ENCODE measurements at places on chromosomes 7 and 10.

- H3K4me1 ChIP-seq, result peaks cover 3% of the 10 kb centered on the region
- no peak for DNase-seq
- H3K36me3 ChIP-seq, result no peaks in the 10 kb centered on the region
- no peak overlapping the region for H3K4me3 ChIP-seq
Observed at GRCh38 chr7:78576236-78576635, 777.7 kb downstream of the PHTF2 start.

DNA sequence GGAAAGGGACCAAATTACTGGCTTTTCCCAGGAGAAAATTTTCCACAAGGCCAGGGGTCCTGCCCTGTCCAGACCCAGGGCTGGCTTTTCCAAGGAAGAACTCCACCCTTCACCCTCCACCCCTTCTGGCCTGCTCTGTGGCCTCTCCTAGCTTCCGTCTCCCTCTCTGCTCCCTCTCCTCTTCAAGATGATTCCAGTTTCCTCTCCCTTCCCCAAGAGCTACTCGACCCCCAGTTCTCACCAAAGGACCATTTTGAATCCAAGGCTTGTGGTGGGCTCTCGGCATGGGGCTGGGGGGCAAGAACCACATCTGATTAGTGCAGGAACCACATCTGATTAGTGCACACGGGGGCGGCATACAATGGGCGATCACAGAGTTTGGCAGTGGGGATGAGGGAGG lies 7.7 kb downstream of the CHAT start:
- H3K27me3 ChIP-seq, result peaks cover 61% of the 10 kb centered on the region
- peaks cover 4% of the 10 kb centered on the region for H3K4me1 ChIP-seq
- no peak overlapping the region for H3K27ac ChIP-seq

DNA sequence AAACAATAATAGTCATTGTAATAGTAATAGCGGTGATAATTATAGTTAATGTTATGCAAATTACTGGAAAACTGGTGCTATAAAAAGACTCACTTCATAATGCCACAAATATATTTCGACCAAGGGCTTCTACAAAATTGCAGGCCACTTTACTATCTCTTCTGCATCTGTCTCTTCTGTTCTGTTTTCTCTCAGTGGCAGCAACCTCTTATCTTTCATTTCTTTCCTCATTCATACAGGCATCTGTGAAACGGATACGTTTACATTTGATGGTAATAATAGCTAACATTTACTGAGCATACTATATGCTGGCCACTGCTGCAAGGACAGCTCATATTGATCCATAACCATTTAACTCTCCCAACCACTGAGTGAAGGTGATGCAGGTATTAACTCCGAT lies 537.4 kb upstream of the PFKP start:
- no peak overlapping the region for H3K4me3 ChIP-seq
- H3K36me3 ChIP-seq, result peaks cover 3% of the 10 kb centered on the region
- no peak overlapping the region for H3K27ac ChIP-seq
- no peak for DNase-seq
- peaks cover 8% of the 10 kb centered on the region for H3K4me1 ChIP-seq

DNA sequence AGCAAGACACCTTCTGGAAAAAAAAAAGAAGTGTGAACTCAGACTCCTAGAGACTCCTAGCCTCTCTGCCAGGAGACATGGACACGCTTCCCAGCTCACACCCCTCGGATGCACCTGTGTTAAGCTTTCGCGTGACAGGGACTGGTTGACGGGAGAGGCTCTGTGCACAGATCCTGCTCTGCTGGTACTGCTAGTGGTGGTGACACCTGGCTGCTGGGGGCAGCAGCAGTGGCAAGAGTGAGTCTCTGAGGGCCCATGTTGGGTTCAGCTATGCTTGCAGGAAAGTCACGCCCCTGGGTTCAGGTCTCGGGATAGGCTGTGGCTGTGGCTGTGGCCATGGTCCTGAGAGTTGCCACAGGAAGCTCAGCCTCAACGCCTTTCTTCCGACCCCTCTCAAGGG lies 81.1 kb downstream of the XRCC2 start:
- H3K27ac ChIP-seq, result no peak overlapping the region
- H3K27me3 ChIP-seq, result no peaks in the 10 kb centered on the region

DNA sequence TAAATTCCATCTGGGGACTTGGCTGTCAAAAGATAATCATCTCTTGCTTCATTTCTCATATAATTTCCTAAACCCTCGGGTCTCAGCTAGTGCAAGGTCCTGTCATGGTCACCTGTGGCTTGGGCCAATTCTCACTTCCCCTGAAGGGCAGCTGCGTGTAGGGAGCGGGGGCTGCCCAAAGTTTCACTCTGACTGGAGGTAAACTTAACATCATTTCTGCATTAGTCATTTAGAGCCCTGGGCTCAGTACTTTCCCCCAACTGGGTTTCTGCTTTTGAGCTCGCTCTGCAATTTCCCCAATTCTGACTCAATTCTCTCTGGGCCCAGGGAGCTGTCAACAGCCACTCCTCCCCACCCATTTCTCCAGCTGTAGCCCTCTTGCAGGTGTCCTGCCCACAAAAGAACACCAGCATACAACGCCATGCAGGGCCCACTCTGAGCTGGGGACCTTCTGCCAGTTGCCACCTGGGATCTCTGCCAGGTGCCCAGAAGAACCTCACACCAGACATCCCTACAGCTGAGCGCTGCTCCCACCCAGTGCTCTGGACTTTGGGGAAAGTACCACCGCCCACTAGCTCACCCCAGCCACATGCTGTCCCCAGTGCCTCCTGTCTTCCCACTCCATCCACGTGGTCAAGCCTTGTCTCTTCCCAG lies 37.9 kb downstream of the VOPP1 start:
- DNase-seq, result no peak
- H3K27ac ChIP-seq, result no peak overlapping the region
- H3K4me1 ChIP-seq, result peaks cover 24% of the 10 kb centered on the region
- H3K27me3 ChIP-seq, result no peaks in the 10 kb centered on the region

DNA sequence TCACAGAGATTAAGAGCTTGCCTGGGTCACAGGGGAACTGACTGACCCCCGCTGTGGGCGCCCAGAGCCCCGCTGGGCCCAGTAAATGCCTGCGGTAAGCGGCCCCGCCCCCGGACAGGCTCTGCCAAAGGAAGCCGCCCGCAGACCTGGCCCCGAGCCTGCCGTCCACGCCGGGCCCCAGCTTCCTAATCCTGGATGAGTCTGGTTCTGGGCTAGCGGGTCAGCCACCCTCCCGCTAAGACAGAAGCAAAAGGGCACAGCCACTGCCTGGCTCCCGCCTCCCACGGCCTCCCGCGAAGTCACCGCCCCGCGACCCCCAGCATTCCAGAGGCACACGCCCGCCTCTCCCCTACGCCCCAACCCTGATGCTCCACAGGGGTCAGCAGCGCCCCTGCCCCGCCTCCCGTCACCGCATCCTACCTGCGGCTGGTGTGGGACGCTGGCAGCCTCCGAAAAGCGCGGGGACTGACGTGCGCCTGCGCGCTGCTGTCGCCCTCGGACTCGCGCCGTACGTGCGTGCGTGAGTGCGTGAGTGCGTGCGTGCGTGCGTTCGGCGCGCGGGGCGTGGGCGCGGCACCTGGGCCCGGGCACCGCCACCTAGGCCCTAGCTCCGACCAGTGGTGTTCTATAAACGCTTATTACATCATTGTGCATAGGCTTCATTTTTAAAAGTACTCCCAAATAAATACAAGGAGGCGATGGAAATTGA lies at the start of gene FIGNL1:
Gene FIGNL1, minus strand, starts transcription at position 470 of the 709 bp plus-strand sequence. CDS start 3,063 bp downstream, outside the sequence.
- DNase-seq, result peak; percentile 37
- peak within 1 kb of the TSS; percentile 54 for H3K27ac ChIP-seq
- no peaks in the 10 kb centered on the region for H3K27me3 ChIP-seq
- peaks cover 11% of the 10 kb centered on the region for H3K36me3 ChIP-seq
- peaks cover 3% of the 10 kb centered on the region for H3K4me1 ChIP-seq

- no peak overlapping the region for H3K27ac ChIP-seq
- H3K36me3 ChIP-seq, result peaks cover 23% of the 10 kb centered on the region
- H3K27me3 ChIP-seq, result no peaks in the 10 kb centered on the region
- no peak overlapping the region for H3K4me3 ChIP-seq
- no peaks in the 10 kb centered on the region for H3K4me1 ChIP-seq
Observed at GRCh38 chr7:94420328-94420727, 25.6 kb downstream of the COL1A2 start.

DNA sequence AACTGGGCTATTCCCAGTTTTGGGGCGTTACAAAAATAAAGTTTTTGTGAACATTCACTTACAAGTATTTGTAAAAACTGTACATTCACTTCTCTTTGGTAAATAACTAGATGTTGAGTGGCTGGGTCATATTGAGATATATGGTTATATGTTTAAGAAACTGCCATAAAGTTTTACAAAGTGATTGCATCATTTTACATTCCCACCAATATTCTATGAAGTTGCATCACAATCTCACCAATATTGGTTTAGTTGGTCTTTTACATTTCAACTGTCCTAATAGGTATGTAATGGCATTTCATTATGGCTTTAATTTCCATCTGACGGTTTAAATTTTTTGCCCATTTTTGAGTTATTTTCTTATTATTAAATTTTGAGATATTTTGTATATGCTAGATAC lies 251.7 kb upstream of the GNAI1 start:
- no peaks in the 10 kb centered on the region for H3K36me3 ChIP-seq
- no peak for DNase-seq
- H3K27ac ChIP-seq, result no peak overlapping the region

DNA sequence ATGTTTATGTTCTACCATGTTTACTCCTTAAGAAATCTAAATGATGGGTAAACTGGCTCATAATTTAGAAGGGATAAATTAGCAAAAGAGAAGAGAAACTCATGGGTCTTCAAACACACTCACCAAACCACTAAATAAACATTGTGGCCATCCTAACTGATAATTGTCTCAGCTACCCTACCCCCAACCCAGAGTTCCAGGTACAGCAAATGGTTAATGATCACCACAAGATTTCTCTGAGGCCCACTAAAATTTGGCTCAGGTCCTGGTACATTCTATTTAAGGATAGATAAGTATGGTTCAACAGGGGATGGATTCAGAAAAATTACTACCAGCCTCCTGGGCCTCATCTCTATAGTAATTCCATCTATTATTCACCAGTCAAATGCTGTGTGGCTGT lies 21.4 kb downstream of the SLC25A13 start:
- no peaks in the 10 kb centered on the region for H3K4me1 ChIP-seq
- no peak for DNase-seq
- H3K36me3 ChIP-seq, result peaks cover 7% of the 10 kb centered on the region
- no peaks in the 10 kb centered on the region for H3K27me3 ChIP-seq

- H3K36me3 ChIP-seq, result peaks cover 2% of the 10 kb centered on the region
- peaks cover 7% of the 10 kb centered on the region for H3K4me1 ChIP-seq
- no peak for DNase-seq
- no peak overlapping the region for H3K27ac ChIP-seq
Observed at GRCh38 chr7:4238861-4239260, 443.2 kb upstream of the FOXK1 start.

DNA sequence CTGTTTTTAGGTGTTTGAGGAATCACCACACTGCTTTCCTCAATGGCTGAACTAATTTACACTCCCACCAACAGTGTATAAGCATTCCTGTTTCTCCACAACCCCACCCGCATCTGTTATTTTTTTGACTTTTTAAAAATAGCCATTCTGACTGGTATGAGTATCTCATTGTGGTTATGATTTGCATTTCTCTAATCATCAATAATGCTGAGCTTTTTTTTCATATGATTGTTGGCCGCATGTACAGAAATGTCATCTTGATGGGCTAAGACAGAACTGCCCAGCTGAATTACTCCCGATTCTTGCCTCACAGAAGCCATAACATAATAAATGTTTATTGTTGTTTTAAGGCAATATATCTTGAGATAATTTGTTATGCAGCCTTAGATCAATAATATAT lies 93.1 kb upstream of the DKK1 start:
- no peak for DNase-seq
- H3K36me3 ChIP-seq, result no peaks in the 10 kb centered on the region
- no peak overlapping the region for H3K4me3 ChIP-seq
- no peak overlapping the region for H3K27ac ChIP-seq

GRCh38 chr7:46930366-46930765 lies 651.5 kb downstream of the TNS3 start:
- no peaks in the 10 kb centered on the region for H3K27me3 ChIP-seq
- no peak overlapping the region for H3K27ac ChIP-seq
- H3K36me3 ChIP-seq, result no peaks in the 10 kb centered on the region
- no peak for DNase-seq

DNA sequence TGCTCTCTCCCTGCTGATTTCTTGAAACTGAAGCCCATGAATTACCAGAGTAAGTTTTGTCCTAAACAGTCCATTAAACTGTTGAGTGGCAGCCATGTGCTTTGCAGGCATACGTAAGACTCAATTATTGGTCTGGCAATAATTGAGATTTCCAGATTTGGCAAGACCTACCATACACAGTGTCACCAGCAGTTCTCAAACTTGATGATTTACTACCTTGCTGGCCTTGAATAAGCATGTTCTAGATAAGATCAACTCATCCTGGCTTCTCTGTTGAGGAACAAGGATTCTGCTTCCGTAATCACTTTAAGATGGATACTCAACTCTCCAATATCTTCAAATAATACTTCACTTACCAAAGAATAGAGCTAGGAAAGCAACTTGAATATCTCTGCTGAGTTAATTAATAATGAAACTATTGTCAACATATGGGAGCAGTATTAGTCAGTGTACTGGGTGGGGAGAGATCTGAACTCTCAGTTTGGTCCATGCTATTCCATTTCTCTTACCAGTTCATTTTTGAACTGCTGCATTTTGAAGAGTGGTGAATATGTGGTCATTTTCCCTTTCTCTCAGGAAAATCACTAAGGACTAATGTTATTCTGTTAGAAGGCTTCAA lies 181.4 kb downstream of the IPMK start:
- H3K4me3 ChIP-seq, result no peak overlapping the region
- H3K36me3 ChIP-seq, result no peaks in the 10 kb centered on the region
- H3K4me1 ChIP-seq, result no peaks in the 10 kb centered on the region
- DNase-seq, result no peak

Data from neuronal stem cell (in vitro differentiated cells).